Urinary bladder (tissue), 4 donors: ENCODE measurements at places on chromosomes 5 and 9.

GRCh38 chr5:172897481-172898217 is 61.6 kb upstream of the RPL26L1 start:
- DNase-seq = no peak

- DNase-seq = no peak
Observed at GRCh38 chr9:136551401-136552116, 5.7 kb upstream of the NOTCH1 start.

DNA sequence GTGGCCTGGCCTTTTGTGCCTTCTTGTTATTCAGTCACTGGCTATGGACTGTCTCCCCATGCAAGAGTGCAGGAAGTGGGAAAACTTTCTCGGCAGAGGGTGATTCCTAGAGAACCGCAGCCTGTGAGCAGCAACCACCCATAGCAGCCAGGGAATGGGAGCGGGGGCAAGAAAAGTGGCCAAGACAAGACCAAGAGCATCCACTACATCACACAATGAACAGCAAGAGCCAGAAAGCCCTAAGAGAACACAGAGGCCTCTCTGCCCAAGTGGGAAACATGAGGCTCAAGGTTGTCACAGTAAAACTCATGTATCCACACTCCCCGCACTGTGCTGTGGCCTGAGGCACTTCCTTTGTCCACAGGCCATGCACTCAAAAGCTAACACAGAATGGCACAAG is 129.1 kb upstream of the FSTL4 start:
- DNase-seq = no peak

DNA sequence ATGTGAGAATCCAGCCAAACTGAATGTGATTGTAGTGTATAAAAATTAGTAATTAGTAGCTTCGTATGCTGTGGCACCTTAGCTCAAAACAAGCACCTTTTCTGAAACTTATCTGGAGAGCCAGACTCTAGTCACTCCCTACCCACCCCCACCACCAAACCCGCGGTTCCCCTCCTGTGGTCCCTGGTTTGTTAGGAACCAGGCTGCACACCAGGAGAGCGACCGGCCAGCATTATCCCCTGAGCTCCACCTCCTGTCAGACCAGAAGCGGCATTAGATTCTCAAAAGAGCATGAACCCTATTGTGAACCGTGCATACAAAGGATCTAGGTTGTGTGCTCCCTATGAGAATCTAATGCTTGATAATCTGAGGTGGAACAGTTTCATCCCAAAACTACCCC is 498.6 kb downstream of the CHSY3 start:
- no peak for DNase-seq

GRCh38 chr5:171355302-171355724 is 32.3 kb upstream of the NPM1 start:
- no peak for DNase-seq

GRCh38 chr5:105274079-105274478 is 1711.5 kb upstream of the NUDT12 start:
- DNase-seq = no peak

GRCh38 chr9:37880916-37881479 is 22.9 kb downstream of the SLC25A51 start:
- DNase-seq = no peak

DNA sequence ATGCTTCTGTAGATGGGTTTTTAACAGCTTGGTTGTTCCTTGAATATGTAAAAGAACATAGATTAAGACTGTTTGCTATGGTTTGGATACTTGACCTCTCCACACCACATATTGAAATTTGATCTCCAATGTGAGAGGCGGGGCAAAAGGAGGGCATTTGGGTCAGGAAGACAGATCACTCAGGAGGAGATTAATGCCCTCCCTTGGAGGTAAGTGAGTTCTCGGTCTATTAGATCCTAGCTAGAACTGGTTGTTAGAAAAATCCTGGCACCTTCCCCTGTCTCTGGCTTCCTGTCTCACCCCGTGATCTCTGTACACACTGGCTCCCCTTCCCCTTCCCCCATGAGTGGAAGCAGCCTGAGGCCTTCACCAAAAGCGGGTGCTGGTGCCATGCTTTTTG is 281.1 kb upstream of the ANKRD55 start:
- no peak for DNase-seq

DNA sequence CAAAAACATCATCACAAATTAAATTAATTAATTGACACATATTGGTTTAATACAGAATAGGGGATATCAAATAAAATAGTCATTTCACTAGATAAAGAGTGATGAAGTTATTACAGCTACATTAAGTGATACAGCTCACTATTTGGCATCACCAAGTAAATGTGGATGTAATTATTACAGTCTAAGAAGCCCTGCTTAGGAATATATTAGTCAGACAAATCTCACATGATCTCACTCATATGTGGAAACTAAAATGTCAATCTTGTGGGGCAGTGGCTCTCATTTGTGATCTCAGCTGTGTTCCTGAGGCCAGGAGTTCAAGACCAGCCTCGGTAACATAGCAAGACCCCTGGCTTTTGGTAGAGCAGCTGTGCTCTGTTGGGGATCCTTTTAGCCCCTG is 233.4 kb upstream of the RGMB start:
- no peak for DNase-seq

GRCh38 chr9:87494970-87495471 is 2.6 kb upstream of the DAPK1 start:
- DNase-seq = no peak

DNA sequence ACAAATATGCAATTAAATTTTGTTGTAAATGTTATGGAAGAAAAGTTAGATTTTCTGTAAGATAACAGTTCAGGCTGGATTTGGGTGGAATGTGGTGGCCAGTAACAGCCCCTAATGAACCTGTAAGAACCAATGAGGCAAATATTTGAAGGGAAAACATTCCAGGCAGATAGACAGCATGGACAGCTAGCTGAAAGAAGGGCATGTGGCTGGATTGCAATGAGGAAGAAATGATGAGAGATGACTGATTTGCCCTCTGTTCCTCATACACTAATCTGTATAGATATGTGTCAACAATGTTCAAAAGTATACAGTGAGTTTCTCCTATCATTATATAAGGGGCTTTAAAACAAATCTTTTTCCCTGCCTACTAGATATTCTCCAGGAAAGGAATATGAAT is 58.8 kb downstream of the MAN2A1 start:
- no peak for DNase-seq

GRCh38 chr5:448766-449090 is 5.8 kb downstream of the EXOC3 start:
- DNase-seq = no peak

DNA sequence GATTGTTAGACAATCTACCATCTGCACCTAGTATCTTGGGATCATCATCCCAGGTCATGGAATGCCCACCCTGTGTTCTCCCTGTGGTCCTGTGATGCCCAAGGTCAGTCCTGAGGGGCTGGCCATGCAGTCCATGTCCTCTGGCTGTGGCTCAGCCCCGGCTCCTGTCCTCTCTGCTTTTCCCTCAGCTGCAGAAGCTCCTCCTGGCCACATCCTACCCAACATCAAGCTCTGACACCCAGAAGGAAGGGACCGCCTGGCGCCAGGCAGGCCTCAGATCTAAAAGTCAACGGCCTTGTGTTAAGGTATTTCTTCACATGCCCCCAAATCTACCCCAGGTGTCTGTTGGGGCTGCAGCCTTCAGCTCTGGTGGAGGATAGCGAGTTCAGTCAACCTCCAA is 100.5 kb downstream of the PPARGC1B start:
- DNase-seq = no peak

GRCh38 chr5:594226-594860 is 17.8 kb upstream of the CEP72 start:
- no peak for DNase-seq

- DNase-seq = no peak
Observed at GRCh38 chr9:119349351-119349825, 19.8 kb downstream of the BRINP1 start.

DNA sequence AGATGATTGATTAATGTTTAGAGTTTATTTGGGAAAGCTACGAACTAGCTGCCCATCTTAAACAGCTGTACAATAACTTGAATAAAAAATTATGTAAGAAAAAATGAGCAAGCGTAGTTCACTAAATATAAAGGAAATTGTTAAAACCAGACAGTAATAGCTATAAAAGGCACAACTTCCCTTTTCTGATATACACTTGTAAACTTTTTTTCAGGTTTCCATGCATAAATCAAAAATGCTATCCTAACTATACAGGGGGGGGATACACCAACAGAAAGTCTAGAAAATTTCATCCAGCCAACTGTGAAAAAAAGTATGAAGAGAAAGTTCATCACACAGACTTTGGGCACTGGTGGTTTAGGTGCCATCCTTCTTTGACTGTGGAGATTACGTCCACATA is 122.3 kb downstream of the NR3C1 start:
- DNase-seq = no peak

DNA sequence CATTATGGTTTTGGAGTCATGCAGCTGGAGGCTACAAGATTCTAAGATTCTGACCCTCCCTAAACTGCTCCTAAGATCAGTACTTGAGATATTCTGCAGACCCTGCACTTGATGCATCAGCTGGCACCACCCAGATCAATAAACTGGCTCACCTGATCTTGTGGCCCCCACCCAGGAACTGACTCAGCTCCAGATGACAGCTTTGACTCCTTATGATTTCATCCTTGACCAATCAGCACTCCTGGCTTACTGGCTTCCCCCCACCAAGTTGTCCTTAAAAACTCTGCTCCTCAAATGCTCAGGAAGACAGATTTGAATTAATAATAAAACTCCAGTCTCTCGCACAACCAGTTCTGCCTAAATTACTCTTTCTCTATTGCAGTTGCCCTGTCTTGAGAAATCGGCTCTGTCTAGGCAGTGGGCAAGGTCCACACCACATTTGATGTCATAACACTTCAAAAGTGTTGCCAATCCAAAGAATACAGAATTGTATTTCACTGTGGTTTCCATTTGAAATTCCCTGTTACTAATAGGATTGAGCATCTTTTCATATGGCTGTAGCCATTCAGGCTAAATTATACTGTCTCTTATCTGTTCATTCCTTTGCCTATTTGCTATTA is 14.8 kb upstream of the SLC30A5 start:
- DNase-seq = no peak

DNA sequence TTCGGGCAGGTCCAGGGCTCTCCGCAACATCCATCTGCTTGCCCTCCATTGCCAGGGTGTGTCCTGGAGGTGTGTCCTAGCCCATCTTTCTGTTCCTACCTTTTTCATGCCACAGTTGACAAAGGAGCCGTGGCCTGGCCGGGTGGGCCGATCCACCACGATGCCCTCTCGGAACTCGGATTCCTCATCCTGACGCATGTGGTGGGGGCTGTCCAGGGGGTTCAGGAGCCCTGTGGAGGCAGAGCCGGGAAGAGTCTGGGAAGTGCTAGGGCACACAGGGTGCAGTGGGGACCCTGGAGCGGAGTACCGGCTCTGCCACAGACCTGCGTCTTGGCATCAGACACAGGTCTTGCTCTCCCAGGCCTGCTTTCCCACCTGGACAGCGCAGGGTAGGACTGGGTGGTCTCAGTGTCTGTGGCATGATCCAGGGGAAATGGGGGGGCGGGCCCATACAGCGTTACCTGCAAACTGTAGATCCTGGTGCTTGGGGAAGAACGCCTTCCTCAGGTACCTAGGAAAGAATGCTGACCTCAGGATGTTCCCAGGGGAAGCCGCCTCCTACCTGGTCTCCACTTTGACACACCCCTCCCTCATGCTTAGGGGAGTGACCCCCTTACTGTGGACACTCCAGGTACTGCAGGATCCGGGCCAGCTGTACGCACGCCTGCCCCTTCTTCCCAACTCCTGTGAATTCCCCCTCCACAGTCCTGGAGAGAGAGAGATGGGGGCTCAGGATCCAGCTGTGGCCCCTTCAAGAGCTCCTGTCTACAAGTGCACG is 3.5 kb downstream of the SPOUT1 start:
- DNase-seq = no peak

DNA sequence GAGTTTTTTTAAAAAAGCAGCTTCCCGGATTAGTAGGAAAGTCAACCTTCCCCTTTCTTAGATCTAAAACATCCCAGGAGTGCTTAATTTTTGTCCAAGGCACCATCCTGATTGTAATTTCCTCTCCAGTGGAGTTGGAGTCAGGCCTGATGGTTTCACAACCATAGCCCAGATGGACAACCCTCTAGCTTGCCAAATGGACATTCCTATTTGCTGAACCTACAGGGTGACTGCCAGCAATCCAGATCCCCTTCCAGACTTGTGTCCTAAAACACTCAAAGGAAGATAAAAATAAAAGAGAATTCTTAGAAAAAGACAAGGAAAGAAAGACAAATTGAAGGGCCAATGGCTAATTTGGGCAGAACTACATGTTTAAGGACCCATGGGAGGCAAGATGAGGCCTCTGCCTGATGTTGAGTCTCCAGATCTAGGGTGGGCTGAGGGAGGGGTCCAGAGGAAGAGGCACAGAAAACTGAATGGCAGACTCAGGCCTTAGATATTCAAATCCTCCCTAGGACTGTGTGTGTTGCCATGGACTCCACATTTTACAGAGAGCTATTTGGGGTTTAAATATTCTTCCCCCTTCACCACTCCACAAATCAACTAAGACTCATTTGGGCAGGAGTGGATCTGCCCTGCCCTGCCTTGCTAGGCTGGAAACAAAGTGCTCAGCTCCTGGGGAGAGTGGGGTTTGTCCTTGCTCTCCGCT is 38.5 kb upstream of the SLC44A1 start:
- DNase-seq = peak; percentile 4

DNA sequence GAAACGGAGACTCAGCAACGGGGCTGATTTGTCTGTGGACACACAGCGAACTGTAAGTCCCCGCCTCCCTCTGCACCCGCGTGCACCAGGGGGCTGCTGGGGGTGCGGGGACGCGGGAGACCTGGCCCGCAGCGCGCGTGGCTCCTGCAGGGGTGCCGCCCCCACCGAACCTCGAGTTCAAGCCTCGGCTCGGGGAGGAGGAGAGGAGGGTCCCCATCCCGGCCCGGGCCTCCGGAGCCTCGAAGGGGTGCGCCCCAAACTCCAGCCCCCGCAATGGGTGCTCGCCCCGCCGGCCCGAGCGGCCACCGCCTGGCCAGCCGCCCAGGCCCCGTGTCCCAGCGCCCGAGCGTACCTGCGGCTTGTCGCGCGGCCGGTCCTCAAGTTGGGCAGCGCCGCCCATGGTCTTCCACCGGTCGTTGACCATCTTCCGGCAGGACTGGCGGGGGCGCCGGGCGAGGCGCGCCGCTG is 829 bp downstream of the FIBCD1 start:
- DNase-seq = no peak

- no peak for DNase-seq
Observed at GRCh38 chr9:37929441-37929895, 25.5 kb upstream of the SLC25A51 start.

DNA sequence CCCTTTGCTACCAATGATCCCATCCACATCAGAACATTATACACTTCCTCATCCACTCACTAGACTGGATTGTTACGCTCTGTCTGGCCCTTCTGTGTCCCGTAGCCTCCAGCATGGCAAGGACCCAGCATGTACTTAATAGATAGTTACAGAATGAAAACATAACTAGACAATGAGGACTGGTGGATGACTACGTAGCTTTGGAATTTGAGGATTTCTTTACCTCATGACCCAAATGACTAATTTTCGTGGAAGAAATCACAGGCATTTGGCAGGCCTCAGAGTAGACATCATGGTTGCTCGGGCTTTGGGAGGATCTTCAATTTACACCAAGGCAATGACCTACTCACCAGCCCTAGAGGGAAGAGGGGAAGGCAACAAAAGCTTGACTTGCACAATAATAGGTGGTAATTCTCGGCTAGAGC is 299.8 kb downstream of the TLE1 start:
- DNase-seq = no peak

GRCh38 chr5:78050888-78051287 is 243.6 kb downstream of the AP3B1 start:
- DNase-seq = no peak
